Activated T-helper 1 cell treated with anti-CD3 and anti-CD28 coated beads, Interleukin-2, amount 50 U/mL, for 16 hours (primary cell): ENCODE measurements at places on chromosomes 13 and 19.

DNA sequence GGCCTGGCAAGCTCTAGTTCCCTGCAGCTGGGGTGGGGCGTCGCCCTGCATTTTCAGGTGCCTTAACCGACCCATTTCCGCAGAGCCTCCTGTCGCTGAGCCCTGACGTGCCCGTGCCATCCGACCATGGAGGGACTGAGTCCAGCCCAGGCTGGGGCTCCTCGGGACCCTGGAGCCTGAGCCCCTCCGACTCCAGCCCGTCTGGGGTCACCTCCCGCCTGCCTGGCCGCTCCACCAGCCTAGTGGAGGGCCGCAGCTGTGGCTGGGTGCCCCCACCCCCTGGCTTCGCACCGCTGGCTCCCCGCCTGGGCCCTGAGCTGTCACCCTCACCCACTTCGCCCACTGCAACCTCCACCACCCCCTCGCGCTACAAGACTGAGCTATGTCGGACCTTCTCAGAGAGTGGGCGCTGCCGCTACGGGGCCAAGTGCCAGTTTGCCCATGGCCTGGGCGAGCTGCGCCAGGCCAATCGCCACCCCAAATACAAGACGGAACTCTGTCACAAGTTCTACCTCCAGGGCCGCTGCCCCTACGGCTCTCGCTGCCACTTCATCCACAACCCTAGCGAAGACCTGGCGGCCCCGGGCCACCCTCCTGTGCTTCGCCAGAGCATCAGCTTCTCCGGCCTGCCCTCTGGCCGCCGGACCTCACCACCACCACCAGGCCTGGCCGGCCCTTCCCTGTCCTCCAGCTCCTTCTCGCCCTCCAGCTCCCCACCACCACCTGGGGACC, 1.2 kb downstream of the ZFP36 start:
- DNase-seq = peak; percentile 48

- DNase-seq = no peak
Measured at GRCh38 chr19:27714857-27715256, 1498.1 kb downstream of the UQCRFS1 start.

GRCh38 chr13:77817521-77817920, 101.1 kb downstream of the EDNRB start:
- DNase-seq = no peak

- DNase-seq = no peak
Measured at GRCh38 chr13:91313103-91313502, 34.4 kb upstream of the MIR17HG start.

- DNase-seq = no peak
Measured at GRCh38 chr13:102190930-102191329, 210.9 kb downstream of the FGF14 start.

- no peak for DNase-seq
Measured at GRCh38 chr19:3514930-3515329, 8.8 kb downstream of the FZR1 start.

GRCh38 chr19:16042533-16043085, 33.7 kb upstream of the TPM4 start:
- no peak for DNase-seq

DNA sequence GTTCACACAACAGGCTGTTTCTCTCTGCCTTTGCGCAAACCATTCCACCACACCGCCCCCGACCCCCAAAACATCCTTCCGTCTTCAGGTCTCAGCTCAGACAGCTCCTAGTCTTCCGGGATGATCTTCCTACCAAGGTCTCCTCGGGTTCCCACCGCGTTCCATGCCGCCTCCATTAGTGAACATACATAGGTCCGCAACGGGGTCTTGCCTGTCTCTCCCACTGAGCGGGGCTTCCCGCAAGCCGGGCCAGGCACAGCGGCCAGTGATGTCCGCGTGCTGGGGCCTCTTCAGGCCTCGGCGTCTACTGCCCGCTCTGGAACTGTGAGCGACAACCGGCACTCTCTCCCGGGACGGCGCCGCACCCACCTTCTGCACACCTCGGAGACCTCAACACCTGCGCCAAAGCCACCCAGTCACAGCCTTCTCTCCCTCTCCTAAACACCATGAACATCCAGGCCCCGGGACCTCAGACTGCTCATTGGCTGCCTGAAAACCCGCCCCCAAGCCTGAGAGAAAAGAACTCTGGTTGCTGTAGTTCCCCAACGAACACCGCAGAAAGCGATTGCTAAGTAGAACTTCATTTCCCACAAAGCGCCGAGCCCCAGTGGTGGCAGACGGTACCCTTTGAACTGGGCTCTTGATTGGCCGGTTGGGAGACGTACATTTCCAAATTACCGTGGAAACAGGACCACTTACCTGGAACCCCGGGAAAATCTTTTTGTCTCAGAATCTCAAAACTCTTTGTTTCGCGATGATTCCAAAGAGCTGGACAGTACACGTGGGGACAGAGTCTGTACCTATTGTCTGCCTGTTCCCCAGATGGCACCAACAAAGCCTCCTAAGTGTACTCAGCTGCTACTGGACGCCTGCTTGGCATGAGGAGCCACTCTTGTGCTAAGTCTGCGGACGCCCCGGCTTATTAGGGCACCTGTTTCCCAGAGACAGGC, 9.5 kb downstream of the DYRK1B start:
- peak; percentile 73 for DNase-seq

- DNase-seq = no peak
Measured at GRCh38 chr13:109436055-109436622, 350.2 kb downstream of the IRS2 start.

- DNase-seq = no peak
Measured at GRCh38 chr19:36245210-36246005, 30.5 kb downstream of the ZNF146 start.

DNA sequence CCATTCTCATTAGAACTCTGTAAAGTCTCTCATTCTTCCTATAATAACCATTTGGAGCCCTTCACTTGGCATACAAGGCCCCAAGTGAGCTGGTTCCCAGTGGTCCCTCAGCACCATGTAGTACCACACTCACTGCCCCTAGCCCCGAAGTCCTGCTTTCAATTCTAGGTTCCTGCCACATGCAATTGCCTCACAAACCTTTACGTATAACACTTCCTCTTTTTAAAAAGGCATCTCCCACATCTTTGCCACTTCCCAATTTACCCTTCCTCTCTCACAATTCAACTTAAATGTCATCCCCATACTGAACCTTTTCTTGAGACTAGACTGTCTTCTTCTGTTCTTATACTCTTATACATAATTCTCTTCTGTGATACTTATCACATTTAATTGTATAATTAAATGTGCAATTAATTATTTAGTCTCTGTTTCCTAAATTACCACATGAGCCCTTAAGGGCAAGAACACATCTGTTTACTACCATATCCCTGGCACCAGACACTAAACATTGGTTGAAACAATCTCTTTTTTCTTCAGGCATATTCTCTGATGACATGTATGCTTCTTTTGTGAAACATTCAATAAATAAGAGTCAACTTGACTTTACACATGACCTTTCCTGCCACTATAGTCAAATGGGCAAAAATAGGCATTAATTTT, 304.0 kb downstream of the SPRY2 start:
- DNase-seq = no peak

DNA sequence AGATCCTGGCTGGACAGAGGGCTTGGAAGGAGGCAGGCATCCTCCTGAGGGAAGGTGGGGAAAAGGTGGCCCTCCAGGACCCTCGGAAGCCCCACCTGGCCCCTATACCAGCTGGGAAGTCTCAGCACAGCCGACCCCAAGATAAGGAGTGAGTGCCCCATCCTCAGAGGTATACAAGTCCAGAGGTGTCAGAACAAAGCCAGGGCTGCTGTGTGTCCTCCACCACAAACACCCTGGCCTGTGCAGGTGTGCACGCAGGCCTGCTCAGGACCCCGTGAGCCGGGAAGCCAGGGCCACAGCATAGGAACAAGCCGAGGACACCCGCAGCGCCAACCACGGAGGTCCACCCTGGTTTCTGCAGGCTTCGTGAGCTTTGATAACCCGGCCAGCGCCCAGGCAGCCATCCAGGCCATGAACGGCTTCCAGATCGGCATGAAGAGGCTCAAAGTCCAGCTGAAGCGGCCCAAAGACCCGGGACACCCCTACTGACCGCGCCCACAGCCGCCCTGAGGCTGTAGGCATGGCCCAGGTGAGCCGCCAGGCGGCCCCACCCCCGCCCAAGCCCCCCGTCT, 68.6 kb downstream of the CELF5 start:
- no peak for DNase-seq

GRCh38 chr13:54185101-54185500, 1156.5 kb downstream of the OLFM4 start:
- no peak for DNase-seq

DNA sequence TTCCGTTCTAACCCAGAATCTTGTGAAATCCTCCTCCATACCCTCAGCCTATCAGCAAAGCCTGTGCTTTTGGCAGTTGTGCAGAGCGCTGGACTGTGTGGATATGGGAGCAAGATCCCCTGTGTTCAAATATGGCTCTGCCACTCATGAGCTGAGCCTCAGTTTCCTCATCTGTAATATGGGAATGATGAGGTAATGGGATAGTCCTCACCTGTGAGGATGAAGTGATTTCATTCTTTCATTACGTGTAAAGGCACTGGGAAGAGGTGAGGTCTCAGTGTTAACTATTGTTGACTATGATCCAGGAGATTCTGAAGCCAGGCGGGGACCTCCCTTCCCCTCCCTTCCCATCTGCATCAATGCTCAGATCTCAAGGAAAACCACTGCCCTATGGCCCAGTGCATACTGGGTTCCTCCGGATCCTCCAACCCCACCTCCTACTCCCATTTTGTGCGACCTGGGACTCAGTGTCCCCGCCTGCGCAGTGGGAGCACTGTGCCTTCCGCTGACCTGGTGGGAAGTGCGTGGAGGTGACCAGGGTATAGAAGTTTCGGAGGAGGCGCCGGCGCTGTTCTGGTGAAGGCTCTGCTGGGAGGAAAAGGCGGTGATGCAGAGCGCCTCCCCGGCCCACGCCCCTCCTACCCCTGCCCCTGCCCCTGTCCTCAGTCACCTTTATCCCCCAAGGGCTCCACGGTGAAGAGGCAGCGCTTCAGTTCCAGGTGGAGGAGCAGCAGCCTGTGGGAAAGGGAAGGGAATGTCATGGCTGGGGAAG, 5.0 kb downstream of the FUZ start:
- DNase-seq = no peak

GRCh38 chr13:94121686-94122085, 357.8 kb downstream of the DCT start:
- DNase-seq = no peak

DNA sequence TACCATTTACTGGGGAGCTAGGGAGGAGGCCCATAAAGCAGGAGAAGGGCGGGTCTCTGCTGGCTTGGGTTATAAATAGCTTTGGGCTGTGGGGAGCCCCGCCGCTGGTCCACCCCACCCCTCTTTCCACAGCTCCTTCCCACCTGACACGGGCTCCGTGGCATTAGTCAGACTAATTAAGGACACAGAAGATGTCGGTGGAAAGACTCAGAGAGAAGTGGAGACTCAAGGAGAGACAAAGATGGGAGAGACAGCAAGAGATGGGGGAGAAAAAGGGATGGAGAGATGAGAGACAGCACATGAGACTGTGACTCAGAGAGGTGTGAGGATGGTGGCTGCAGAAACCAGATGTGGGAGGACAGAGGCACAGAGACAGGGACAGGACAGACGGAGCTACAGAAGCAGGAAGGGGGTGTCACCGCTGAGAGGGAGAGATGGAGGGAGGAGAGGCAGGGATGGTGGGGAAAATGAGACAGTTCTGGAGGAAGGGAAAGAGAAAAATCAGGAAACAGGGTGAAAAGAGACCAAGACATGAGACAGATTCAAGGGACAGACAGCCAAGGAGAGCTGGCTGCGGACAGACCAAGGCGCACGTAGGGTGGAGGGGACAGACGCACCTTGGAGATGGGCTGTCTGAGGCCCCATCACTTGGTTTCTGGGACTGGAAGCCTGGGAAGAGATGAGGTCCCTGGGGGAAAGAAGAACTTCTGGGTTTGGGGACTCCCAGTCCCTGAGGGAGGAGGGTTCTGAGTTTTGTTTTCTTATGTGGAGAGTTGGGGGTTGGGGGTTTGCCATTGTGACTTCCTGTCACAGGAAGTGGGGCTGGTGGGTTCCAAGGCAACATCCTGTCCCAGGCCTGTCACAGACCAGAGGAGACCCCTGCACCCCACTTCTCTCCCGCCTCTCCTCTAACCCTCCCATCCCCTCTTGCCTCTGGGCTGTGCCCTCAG, 4.1 kb downstream of the ARHGEF1 start:
- peak; percentile 26 for DNase-seq

DNA sequence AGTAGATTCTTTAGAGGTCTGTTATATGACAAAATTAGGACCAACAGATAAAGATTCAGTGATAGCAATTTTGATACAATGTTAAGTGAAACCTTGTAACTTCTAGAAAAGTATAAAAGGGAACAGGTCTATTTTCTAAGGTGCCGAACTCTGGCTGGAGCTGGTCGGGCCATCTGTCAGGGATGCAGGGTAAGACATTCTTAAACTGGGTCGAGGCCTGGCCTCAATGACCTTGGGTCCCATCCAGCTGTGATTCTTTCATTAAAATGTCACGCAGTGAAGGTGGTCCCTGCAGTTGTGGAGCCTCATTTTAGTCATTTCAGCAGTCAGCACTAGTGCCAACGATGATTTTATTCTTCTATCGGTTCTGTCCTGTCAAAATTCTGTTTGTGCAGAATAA, 271.9 kb upstream of the SPRY2 start:
- no peak for DNase-seq

GRCh38 chr19:5963855-5964254, 14.1 kb downstream of the RANBP3 start:
- no peak for DNase-seq

- no peak for DNase-seq
Measured at GRCh38 chr13:48113756-48114130, 18.8 kb upstream of the MED4 start.

- no peak for DNase-seq
Measured at GRCh38 chr19:3646336-3647092, 19.9 kb upstream of the CACTIN start.

DNA sequence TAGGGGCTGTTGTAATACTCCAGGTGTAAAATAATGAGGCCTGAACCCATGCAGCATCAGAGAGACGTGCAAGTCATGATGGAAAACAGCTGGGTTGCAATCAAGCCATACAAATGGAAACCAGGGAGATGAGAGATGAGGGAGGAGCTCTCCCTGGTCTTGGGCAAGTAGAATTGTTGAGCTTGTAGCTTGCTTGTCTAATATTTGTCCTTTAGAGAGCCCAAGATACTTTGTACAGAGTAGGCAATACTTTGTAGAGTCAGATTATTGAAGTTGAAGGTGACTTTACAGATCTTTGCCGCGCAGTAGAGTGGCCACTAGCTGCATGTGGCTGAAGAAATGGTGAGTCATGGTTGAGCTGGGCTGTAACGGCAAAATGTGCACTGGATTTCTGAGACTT, 8.3 kb downstream of the ATP8A2 start:
- DNase-seq = no peak

- no peak for DNase-seq
Measured at GRCh38 chr19:38019396-38019724, 112.4 kb downstream of the SIPA1L3 start.

DNA sequence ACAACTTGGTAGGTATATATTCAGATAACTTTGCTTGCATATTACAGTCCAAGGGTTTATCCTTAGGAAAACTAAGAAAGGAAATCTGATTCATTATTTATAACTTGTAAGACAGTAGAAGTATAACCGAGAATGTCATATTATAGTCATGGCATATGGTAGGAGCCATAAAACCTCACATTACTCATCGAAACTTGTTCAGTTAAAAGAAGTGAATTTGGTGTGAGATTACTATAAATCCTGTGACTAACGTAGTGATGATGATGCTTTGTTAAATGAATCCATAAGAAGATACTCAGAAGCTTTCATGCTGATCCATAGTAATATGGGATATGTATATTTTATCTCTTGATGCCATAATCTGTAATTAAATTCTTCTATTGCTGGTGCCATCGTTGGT, 57.3 kb downstream of the MTUS2 start:
- DNase-seq = no peak

- DNase-seq = no peak
Measured at GRCh38 chr13:114286808-114287207, 5.4 kb downstream of the UPF3A start.
